ENCODE measurements at places on chromosomes 3 and 15. TPM values are rescaled to one million over a fixed set of nuclear protein-coding genes. Genes with fewer than 3 reads are reported as not detected.

- H3K27me3 ChIP-seq = no peaks in the 10 kb centered on the region
- no peak for DNase-seq
- H3K4me1 ChIP-seq = peaks cover 46% of the 10 kb centered on the region
Observed at GRCh38 chr3:155871746-155872158, 1.3 kb downstream of the GMPS start.

DNA sequence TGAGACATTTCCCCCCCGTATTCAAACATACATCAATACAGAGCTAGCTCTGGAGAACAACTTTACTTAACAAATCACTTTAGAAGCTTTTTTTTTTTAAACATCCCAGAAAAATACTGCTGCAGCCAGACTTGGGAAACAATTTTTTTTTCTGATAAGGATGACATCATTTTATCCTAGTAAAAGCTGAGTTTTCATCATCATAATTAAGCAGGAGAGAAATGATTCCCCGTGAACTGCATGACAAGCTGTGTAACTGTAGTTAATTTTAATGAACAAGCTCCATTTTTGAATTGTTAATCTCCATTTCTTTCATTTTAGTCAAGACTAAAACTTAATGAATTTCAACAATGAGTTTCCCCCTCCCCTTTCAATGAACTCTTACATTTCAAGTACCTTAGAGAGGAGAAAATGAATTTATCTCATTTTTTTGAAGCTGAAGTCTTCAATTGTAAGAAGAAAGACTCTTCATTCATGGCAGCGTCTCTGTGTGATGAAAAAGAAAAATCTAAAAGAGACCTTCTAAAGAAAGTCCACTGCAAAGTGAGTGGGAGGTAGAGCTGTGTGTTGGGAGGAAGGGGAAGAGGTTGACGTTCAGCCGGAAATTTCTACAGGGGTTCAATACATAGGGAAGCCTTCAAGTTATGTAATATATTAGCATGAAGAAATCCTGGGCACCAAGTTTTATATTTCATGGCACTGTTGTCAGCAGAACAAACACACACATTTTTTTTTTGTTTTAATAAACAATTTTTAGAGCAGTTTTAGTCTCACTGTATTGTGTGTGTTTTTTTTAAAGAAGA, 31.7 kb downstream of the HES1 start:
- H3K27me3 ChIP-seq = no peaks in the 10 kb centered on the region
- H3K36me3 ChIP-seq = no peaks in the 10 kb centered on the region
- H3K27ac ChIP-seq = no peak overlapping the region
- no peaks in the 10 kb centered on the region for H3K4me1 ChIP-seq

- no peak for DNase-seq
- peaks cover 11% of the 10 kb centered on the region for H3K27me3 ChIP-seq
- H3K36me3 ChIP-seq = no peaks in the 10 kb centered on the region
- H3K4me3 ChIP-seq = no peak overlapping the region
Observed at GRCh38 chr3:147391781-147392624, 14.3 kb downstream of the ZIC4 start.

- H3K4me1 ChIP-seq = peaks cover 41% of the 10 kb centered on the region
- H3K36me3 ChIP-seq = peaks cover 53% of the 10 kb centered on the region
- H3K4me3 ChIP-seq = no peak overlapping the region
Observed at GRCh38 chr15:74801311-74801997, 11.2 kb upstream of the LMAN1L start.

DNA sequence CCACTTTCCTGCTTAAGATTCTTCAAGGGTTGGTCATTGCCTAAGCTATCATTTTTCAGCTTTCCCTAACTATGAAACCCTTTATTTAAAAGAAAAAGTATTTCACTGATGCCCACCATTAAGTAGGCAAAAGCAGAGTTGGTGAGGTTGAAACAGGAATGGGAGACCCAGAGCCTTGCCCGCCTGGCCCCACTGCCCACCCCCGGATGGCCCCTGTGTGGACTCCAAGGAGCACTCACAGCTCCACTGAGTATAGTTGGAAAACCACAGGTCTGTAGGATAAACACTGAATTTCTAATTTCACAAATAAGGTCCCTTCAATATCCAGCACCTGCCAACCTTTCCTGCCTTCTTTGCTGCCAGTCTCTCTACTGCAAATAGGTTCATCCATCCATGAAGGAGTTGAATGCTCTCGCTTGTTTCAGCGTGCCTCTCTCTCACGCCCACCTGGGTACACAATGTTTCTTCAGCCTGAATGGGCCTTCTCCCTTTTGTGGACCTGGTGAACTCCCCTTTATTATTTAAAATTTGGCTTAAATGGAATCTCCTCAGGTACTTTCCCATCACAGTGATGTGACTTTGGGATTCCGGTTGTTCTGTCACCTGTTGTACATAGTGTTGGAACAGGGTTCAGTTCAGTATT, 8.7 kb upstream of the ACAP2 start:
- H3K27me3 ChIP-seq = no peaks in the 10 kb centered on the region
- H3K27ac ChIP-seq = no peak overlapping the region
- no peaks in the 10 kb centered on the region for H3K4me1 ChIP-seq

GRCh38 chr3:117735481-117736101, 1026.0 kb downstream of the TUSC7 start:
- no peak for DNase-seq
- H3K36me3 ChIP-seq = no peaks in the 10 kb centered on the region
- H3K4me1 ChIP-seq = no peaks in the 10 kb centered on the region
- H3K4me3 ChIP-seq = no peak overlapping the region

- H3K36me3 ChIP-seq = no peaks in the 10 kb centered on the region
- no peak within 1 kb of the TSS for H3K27ac ChIP-seq
- no peak for DNase-seq
- H3K4me1 ChIP-seq = peaks cover 22% of the 10 kb centered on the region
Observed at GRCh38 chr3:9916734-9917680, at the start of gene IL17RC. Gene IL17RC (plus strand): TSS chr3:9917098. CDS start chr3:9917316, 218 bp downstream.

The GOLGA8K gene
- total RNA-seq = 0.96 TPM

The PRICKLE2 gene
- not detected for total RNA-seq

The GYG1 gene
- total RNA-seq = 20.9 TPM

The RUBCN gene
- 64.0 TPM for total RNA-seq

The TRIM59 gene
- total RNA-seq = 28.3 TPM
